ENCODE measurements at places on chromosomes 16 and 17.

DNA sequence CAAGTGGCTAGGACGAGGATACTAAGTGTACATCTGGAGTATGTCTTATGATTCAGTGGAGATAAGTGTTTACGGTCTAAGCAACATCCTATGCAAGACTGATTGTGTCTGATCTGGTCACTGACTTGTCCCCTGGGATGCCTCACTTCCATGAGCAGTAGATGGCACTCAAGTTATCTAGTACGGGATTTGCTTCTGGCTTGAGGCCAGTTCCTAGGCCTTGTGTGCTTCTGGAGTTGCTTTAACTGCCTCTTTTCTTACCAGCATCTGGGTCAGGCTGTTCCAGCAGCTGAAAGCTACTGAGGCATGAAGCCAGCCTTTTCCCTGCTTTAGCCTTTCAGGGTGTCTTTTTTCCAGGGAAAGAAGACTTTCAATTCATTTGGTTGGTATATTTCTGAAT lies 23.0 kb downstream of the SUPT6H start:
- no peak for DNase-seq

GRCh38 chr17:31573047-31573446 lies 181.6 kb downstream of the RAB11FIP4 start:
- no peak for DNase-seq

DNA sequence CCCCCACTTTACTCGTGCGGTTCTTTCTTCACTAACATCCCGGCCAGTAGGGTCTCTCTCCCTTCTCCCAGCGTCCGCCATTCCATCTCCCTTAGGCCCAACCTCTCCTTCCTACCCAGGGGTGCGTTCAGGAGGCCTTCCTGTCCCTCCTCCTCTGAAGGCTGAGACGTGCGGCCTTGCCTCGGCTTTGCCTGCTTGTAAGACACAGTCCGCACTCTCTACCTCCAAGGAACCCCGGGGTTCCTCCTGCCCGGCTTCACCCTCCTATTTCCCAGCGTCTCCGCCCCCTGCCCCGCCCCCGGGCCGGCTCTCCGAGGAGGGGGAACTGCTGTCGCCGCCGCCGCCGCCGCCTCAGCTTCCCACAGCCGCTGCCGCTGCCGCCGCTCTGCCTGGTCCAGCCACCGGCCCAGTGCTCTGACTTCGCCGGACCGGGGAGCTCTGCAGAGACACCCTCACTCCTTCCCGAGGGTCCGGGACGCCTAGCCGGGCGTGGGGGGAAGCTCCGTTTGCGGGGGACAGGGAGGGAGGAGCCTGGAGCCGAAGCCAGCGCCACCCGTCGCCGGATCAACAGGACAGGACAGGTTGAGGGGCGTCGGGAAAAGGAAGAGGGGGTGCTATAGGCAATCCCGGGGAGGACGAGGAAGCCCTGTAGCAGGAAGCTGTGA lies 1.2 kb upstream of the FGF11 start:
- DNase-seq = no peak

DNA sequence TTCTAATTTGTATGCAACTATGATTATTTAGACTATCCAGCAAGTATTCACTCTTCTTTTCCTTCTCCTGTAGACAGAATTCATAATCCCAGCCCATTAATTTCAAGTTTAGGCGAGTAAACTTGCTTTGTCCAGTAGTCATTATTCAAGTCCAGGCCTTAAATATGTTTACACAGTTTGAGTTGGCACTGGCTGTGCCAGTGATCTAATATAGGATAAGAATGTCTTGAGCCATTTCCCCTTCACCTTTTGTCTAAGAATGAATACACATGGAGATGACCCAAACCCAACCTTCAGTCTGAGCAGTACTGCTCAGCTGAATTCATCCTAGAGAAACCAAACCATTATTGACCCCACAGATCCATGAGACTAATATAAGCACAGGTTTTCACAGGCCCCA lies 930.4 kb upstream of the CDH8 start:
- DNase-seq = no peak

Measured in GM19239 (cell line).